ENCODE measurements at places on chromosomes 7 and 10.

DNA sequence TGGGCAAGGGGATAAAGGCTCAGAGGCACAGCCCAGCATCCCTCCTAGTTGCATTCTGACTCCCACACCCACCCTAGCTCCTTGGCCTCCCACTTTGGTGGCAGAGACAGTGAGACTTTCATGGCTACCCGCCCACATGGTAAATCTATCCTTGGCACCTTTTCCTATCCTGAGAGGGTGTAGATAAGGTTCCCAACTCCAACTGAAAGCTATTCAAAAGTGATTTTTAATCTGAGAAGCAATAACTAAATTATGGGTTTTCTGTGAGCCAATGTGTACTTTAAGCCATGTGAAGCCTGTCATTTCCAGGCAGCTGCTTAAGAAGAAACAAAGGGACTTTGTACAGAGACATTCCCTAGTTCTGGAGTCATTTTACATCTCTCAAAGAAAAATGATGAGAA, 9.1 kb downstream of the LAMB1 start:
- no peak for DNase-seq

DNA sequence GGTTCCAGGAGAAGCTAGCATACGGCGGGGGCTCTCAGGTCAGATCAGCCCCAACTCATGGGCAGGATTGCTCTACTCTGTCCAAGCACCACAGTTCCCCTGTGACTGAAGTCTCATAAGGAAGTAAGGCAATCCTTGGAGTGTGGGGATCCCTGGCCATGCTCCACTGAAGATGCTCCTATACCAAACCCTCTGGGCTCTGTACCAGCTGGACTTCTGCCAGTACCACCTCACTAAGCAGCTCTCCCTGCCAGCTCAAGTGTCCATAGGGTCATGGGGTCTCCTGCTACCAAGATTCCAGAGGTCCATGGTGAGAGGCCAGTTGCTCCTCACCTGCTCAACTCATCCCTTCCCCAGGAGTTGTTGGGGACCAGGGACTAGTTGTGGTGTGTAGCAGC, 355.7 kb upstream of the STEAP1 start:
- no peak for DNase-seq

- no peak for DNase-seq
Observed at GRCh38 chr10:98924526-98924925, 311.1 kb downstream of the HPSE2 start.

DNA sequence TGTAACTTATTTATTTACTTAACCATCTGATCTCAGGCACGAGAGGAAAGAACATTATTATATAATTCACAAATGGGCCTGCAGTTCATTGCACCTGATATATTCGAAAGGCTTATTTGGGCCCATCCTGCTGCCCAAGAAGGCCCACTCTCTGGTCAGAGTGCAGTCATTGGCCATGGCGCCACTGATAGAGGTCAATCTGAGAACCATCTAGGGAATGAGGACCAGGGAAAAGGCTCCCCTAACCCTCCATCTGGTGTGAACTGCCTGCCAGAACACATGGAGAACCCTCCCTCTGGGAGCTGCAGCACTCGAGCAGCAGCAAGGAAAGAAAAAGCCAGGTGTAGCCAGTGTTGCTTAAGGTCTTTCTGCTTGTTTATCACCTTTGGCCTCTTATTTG, 136.6 kb downstream of the REEP3 start:
- no peak for DNase-seq

DNA sequence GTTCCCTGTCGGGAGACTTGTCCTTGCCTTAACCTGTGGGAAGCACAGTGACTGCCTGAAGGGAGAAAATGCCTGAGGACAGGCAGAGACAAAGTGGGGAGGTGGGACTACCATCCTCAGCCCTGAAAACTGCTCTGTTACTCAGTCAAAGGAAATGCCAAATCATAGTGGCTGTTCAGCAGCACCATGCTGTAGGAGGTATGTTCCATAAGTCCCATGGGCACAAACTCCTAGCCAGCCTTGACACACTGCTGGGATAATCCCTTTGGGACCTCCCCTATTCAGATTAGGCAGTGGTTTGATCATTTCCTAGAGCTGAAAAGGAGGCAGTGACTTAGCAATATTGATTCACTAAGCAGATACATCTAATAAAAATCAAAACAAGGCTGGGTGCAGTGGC, 80.1 kb downstream of the MCU start:
- no peak for DNase-seq
